ENCODE measurements at places on chromosomes 12 and 14. TPM values are rescaled to one million over a fixed set of nuclear protein-coding genes. Genes with fewer than 3 reads are reported as not detected.

The AKAP3 gene
- 0.21 TPM for total RNA-seq

The ARF6 gene
- 56.3 TPM for total RNA-seq

The RNASE4 gene
- total RNA-seq, result 21.0 TPM

The GDF3 gene
- total RNA-seq, result not detected

The GPRC5D gene
- total RNA-seq, result not detected

The TMEM119 gene
- 42.0 TPM for total RNA-seq

The RTL1 gene
- 46.9 TPM for total RNA-seq

The TMEM19 gene
- total RNA-seq, result 66.0 TPM

The NABP2 gene
- total RNA-seq, result 18.2 TPM

The TESPA1 gene
- 0.92 TPM for total RNA-seq

The UNC79 gene
- 0.41 TPM for total RNA-seq

DNA sequence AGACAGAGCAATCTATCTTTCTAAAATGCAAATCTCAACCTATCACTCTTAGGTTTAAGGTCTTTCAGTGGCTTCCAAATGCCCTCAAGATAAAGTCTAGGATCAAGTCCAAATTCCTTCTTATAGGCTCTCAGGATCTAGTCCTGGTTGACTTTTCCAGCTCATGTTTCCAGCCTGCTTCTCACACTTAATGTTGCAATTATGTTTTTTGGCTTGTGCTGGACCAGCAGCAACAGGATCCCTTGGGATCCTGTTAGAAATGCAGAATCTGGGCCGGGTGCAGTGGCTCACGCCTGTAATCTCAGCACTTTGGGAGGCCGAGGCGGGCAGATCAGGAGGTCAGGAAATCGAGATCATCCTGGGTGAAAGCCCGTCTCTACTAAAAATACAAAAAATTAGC lies 10.6 kb downstream of the GPR33 start:
- no peak for DNase-seq

DNA sequence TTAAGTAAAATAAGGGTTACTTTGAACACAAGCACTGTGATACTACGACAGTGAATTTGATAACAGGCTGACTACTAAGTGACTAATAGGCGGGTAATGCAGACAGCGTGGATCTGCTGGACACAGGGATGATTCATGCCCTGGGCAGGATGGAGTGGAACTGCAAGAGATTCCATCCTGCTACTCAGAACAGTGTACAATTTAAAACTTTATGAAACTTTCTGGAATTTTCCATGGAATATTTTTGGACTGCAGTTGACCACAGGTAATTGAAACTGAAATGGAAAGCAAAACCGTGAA lies 46.0 kb downstream of the YEATS4 start:
- DNase-seq, result no peak

GRCh38 chr12:90977224-90977623 lies 22.2 kb upstream of the CCER1 start:
- no peak for DNase-seq

DNA sequence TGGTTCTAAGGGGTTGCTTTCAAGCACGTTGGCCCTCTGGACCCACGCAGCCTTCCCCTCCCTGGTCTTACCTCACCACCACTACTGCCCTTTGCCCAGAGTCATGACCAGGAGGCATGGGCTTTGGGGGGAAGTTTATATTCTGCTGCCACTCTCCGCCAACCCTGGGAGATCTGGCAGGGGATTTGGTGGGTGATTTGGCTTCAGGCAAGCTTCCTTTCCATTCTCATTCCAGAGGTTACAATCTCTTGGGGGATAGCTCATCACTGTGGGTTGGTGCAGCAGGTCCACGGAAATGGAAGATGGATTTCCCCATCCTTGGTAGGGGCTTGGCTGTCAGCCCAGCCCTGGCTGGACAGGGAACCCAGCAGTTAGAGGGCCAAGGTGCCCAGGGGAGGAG lies 6.3 kb downstream of the PAH start:
- DNase-seq, result no peak

GRCh38 chr12:28026701-28027100 lies 54.2 kb upstream of the PTHLH start:
- DNase-seq, result no peak

GRCh38 chr14:103561381-103562178 lies 877 bp downstream of the BAG5 start:
- peak; percentile 60 for DNase-seq

DNA sequence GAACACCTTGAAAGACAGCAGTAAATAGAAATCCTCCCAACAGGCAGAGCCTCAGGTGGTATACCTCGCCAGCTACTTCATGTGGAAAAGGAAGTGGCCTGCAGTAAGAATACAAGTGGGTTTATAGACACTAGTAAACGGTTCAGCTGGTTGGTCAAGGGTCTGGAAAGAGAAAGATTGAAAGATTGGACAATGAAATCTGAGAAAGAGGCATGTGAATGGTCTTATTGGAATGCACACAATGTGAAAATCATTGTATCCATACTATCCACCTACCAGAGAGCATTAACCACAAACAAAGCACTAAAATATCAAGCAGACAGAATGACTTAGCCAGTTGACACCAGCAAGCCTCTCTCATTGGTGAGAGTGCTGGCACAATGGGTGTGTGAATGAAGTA lies 98.2 kb downstream of the SSPN start:
- DNase-seq, result no peak

DNA sequence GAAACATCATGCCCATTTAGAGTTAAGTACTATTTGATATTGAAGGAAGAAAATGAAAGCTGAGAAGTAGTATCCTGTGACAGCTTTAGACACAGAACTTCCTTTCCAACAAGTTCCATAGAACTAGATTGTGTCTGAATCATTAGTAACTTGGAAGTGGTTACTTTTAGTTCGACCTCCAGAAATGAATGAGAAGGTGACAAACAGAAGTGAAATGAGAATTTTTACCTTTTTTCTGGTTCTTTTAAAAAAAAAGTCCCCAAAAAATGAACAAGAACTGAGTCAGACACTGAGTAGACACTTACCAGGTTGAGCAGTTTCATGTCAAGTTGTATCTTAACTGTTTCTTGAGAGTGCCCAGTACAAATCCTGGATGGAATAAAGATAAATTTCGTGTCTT lies 3.0 kb downstream of the ATP6V0A2 start:
- no peak for DNase-seq

- DNase-seq, result no peak
Measured at GRCh38 chr14:69673104-69673503, 61.7 kb downstream of the SUSD6 start.

GRCh38 chr12:3869433-3869832 lies 3.8 kb downstream of the PARP11 start:
- no peak for DNase-seq

DNA sequence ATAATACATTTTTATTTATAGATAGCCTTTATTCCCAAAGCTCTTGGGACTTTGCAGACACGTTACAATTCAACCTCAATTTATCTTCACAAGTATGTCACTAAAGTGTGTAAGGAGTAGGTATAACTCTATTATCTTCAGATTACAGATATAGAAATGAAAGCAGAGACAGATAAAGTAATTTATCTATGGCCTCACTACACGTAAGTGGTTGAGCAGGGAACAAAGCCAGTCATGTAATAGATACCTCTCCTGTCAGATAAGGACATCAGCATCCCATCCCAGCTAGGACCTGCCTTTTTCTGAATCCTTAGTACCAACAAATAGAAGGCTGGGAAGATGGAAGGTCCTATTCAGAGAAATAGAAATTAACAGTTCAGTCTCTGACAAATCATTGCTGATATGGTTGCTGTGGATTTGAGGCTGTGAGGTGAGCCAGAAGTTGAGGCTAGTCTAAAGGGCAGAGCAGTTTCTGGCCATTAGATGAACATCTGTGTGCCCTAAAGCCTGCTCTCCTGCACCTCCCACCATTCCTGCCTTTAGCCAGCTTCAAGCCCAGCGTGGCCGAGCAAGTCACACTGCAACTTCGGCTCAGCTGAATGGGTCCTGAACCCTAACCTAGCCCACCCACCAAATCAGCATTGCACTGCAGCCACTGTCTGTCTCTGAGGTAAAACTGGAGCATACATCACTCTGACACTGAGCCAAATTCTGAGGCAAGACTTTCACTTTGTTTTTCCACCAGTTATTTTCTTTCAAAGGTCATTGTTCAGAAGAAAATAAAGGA lies 71.1 kb upstream of the PLEKHA5 start:
- DNase-seq, result no peak

GRCh38 chr14:82047777-82048470 lies 514.3 kb upstream of the SEL1L start:
- DNase-seq, result no peak
